SK-MEL-5 (cell line): ENCODE measurements at places on chromosomes 11 and 22. TPM values are rescaled to one million over a fixed set of nuclear protein-coding genes. Genes with fewer than 3 reads are reported as not detected.

DNA sequence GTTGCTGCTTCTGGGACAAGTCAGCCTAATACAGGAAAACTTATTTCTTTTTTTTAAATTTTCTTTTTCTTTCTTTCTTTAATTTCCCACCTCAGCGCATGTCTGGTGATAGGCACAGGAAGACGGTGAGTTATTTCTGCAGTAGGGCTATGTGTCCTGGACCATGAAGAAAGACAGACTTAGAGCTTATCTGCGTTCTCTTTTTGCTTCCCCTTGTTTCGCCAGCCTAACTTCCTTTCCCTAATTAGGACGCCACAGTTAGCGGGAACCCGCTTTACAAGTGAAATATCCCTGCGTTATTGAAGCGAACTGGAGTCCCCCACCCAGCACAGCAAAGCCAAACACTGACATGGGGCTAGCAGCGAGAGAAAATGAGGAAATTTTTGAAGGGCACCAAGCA, 8.6 kb downstream of the OR6M1 start:
- no peak for DNase-seq

GRCh38 chr11:130141561-130142341, 17.8 kb upstream of the ST14 start:
- no peak for DNase-seq

DNA sequence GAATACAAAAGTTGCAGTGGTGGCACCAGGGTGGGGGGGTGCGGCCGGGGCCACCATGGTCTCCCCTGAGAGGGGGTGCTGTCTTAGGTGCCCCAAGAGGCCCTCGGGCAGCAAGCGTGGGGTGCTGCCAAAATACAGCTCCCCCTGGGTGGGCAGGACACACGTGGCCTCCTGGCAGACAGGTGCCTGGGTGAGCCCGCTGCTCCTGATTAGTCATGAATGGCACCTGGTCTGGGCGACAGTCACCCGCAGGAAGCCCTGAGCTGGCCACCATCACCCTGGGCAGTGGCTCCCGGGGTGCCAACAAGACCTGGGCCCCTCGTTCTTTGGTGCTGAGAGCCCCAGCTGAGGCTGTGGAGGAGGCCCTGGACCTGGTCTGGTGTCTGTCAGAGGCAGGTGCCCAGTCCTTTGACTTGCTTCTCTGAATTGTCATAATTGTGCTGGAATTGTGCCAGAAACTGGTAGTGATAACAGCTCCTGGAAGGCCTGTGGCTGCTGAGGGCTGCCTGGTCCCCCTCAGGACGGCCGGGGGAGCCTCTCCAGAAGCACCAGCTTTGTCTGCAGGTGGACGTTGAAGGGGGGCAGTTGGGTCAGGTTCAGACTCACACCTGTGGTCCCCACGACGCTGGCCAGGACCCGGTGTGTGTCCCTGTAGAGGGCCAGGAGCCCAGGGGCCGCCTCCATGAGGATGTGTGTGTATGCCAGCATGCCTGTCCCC, 14.8 kb downstream of the ALG12 start:
- DNase-seq, result no peak

DNA sequence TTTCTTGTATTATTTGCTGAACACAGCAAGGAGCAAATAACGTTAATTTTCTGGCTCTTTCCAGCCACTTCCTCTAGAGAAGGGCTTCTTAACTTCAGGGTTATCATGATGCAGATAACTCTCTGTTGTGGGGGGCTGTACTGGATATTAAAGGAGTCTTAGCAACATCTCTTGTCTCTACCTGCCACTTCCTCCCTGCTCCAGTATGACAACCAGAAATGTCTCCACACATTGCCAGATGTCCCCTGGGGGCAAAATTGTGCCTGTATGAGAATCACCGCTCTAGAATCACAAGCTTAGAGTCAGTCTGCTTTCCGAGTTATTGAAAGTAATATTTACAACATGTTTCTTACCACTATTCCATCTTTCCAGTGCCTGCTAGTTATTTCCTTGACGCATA, 6.8 kb downstream of the JRKL start:
- no peak for DNase-seq

DNA sequence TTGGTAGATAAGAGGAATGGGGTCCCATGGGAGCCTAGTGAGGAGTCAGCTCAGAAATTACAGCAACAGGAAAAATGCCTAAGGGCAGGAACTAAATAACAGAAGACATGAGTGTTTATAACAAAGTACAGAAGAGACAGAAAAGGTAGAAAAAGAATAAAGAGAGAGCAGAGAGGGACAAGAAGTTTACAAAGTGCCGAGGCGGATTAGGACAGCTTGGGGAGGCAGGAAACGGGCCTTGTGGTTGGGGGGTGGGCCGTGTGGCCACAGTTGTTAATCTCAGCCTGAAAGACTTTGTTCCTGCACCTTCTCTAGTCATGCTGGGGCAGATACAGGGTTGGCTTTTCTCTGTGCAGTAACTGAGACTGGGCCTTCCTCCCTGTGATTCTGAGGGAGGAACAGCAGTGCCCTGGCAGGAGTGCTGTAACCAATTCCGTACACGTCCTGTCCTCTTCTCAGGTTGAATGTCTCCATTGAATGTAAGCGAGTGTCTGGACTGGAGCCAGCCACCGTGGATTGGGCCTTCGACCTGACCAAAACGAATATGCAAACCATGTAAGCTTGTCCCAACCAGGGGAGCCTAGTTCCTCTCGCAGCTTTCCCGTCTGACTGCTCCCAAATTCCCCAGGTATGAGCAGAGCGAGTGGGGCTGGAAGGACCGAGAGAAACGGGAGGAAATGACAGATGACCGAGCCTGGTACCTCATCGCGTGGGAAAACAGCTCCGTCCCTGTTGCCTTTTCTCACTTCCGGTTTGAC, 13.2 kb downstream of the NAA40 start:
- DNase-seq, result no peak

The TRMU gene
- total RNA-seq, result 58.4 and 61.3 TPM in 2 replicates

The RHOG gene
- total RNA-seq, result 12.0 and 15.7 TPM in 2 replicates

DNA sequence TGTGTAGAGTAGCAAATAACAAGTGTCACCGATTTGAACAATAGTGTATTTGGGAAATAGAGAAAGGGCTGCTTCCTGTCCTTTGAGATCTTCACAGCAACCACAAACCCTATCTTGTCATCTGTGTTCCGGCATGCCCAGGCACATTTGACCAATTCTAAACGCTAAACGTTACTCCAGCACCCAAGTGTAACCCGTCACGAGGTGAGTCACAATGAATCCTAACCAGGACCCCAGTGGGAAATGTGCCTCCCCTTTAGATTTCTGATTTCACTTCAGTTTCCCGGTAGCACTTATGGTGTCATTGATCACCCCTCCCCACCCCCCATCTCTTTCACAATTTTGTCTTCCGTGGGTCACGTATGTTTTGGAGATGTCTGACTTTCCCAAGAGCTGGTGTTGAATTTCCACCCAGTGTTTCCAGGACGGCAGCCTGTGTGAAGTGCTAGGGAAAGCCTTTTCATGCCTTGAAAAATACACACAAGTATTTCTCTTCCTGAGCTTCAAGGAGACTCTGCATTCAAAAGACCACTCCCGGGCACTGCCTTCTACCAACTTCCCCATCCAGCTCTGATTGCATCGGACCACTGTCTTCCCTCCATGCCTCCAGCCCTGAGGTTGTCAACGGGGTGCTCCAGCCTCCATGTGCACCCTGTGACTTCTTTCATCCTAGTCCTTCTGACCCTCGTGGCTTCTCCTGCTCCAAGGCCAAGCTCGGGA, 10.5 kb upstream of the C11orf24 start:
- no peak for DNase-seq

DNA sequence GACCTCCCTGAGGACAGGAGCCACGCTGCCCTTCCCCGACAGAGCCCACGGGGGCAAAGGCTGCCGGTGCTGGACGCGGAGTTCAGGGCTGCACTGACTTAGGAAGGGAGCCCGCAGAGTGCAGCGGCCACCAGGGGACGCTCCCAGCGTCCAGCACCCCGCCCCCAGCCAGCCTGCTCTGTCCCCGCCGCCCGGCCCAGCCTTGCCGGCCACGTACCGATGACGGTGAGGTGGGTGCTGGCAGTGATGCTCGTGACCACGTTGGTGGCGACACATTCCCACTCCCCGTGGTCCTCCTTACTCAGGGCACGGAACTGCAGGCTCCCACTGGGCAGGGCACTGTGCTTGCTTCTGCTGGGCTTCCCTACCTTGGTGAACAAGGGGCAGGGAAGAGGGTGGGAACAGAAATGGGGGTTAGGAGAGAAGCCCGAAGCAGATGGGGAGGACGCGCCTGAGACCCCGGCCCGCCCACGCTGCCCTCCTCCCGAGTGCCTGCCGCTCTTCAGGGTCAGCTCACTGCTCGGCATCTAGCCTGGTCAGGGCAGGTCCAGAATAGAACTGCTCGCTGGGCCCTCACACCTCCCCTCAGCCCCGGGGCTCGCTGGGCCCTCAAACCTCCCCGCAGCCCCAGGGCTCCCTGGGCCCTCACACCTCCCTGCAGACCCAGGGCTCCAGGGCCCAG, 25.9 kb downstream of the IGSF9B start:
- no peak for DNase-seq

- DNase-seq, result no peak
These were observed 72.1 kb downstream of the ELFN2 start for GRCh38 chr22:37355174-37355573.

- no peak for DNase-seq
These were observed 14.8 kb upstream of the RASD2 start for GRCh38 chr22:35525687-35526332.

The OR52A1 gene
- 0.05 TPM in 1 of 2 replicates, not detected in the other for total RNA-seq

- DNase-seq, result no peak
These were observed 682.8 kb downstream of the TBC1D22A start for GRCh38 chr22:47445212-47445611.

DNA sequence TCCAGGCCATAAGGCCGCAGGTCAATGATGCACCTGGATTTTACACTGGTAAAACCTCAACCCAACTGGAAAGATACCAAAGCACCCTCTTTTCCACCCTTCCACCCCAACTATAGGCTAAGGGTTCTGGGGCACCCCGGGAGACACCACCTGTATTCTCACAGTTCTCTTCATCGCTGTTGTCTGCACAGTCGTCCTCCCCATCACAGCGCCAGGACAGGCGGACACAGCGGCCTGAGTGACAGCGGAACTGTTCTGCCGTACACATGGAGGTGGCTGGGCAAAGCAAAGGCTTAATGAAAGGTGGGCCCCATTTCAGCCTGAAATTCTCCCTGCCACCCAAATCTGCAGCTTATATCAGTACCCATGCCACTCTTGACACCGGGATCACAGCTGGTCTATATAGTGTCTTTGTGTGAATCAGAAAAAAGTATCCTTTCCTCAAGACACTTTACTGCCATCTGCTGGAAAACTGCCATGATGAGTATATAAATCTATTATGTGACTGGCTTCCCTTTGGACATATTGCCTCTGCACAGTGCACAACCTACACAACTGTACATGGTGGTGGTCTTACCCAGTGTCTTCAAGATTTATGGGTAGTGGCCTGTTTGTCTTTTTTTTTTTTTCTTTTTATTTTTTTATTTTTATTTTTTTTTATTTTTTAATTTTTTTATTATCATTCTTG, 21.5 kb downstream of the LRP4 start:
- DNase-seq, result peak; percentile 79

GRCh38 chr11:113001709-113002108, 40.5 kb downstream of the NCAM1 start:
- no peak for DNase-seq

The CHRDL2 gene
- total RNA-seq, result 3.6 TPM in 1 of 2 replicates, not detected in the other

- DNase-seq, result no peak
These were observed 10.4 kb upstream of the PPP2R1B start for GRCh38 chr11:111776398-111777093.

DNA sequence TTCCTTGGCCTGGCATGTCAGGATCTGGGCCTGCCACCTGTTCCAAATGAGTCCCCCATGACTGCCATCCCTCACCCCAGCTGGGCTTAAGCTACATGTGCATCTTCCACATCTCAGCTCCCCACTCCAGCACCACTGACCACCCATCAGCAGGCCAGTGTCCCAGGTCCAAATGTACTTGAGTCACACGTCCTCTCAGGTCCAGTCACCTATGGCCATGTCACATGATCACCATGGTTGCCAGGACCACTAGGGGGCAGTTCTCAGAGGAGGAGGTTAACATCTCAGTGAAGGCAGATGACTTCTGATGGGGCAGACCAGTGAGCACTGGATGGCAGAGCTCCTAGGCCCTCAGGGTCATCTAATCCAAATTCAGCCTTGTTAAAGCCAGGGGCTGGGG, 41.9 kb upstream of the WNT11 start:
- peak; percentile 44 for DNase-seq

DNA sequence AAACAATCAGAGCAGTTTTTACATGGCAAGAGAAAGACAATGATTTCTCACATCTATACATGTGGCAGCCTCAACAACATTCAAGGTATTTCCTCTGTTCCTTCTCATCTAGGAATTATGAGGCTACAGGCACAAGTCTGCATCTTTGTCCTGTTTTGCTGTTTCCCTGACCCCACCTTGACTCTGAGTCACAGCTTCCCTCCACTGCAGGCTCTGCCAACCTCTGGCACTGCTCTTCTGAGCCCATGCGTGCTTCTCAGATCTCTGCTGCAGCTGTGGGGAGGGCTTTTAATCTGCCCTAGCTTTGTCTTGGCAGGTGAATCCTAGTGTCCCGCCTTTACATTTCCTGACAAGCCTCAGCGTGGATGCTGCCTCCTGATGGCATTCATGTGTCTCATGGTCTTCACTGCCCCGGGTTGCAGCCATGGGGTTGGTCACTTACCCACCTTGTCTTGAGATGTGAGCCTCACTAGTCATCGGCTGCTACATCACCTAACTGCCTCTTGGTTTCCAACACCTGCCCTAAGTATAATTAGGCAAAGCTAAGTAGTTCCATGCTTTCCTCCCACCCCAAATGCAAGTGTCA, 578.5 kb downstream of the TBC1D22A start:
- DNase-seq, result no peak

DNA sequence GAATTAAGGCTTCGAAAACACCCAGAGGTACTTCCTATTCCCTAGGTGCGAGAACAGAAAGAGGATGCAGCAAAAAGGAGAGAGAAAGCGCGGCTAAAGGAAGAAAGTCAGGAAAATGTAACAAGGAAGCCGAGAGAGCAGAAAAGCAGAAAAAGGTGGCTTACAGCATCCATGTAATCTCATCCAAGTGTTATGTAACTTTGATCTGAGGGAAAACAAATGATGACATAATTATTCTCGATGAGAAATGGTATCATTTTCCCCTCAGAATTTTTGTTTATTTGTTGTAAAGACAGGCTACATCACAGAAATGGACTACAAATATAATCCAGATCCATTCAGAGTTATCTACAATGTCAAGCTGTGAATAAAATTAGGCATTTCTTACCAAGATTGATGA, 69.1 kb upstream of the APOA1 start:
- DNase-seq, result no peak

- DNase-seq, result no peak
These were observed 16.0 kb upstream of the SMIM35 start for GRCh38 chr11:118102721-118103261.

GRCh38 chr11:114880442-114880841, 202.1 kb downstream of the NXPE2 start:
- no peak for DNase-seq

- no peak for DNase-seq
These were observed 9.4 kb downstream of the UBQLN3 start for GRCh38 chr11:5500393-5500801.

The SIRT3 gene
- total RNA-seq, result 8.4 and 8.8 TPM in 2 replicates

The TRIM48 gene
- 2.4 and 3.0 TPM in 2 replicates for total RNA-seq

The MYO18B gene
- total RNA-seq, result not detected in 2 replicates

- no peak for DNase-seq
These were observed 18.0 kb downstream of the SOX6 start for GRCh38 chr11:16338393-16338792.
